ENCODE measurements at places on chromosomes 11 and 22. TPM values are rescaled to one million over a fixed set of nuclear protein-coding genes. Genes with fewer than 3 reads are reported as not detected.
A peak's percentile ranks its signal among the peaks of the same experiment; 100 is the strongest.

DNA sequence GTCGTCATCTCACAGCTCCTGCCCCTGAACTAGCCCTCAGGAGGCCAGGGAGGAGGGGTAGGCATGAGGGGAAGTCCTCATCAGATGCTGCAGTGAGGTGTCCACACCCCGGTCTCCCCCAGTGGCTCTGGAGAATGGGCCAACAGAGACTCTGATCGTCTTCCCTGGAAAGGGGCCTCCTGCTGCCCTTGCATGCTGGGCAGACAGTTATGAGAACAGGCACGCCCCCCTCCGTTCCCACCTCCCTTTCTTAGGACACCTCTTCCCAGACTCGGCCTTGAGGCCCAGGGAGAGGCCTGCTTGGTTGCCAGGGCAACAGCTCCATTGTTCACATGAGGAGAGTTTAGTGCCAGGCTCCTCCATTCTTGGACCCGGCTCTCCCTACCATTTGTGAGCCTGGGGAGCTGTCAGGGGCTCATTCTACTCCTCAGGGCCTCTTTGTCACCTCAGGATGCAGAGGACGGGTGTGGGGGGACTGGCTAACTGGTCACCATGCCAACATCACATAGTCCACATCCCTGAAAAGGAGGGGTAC lies 157.7 kb downstream of the TTC17 start:
- DNase-seq = no peak

TMEM86A gene
- total RNA-seq = 1.4 TPM

DNA sequence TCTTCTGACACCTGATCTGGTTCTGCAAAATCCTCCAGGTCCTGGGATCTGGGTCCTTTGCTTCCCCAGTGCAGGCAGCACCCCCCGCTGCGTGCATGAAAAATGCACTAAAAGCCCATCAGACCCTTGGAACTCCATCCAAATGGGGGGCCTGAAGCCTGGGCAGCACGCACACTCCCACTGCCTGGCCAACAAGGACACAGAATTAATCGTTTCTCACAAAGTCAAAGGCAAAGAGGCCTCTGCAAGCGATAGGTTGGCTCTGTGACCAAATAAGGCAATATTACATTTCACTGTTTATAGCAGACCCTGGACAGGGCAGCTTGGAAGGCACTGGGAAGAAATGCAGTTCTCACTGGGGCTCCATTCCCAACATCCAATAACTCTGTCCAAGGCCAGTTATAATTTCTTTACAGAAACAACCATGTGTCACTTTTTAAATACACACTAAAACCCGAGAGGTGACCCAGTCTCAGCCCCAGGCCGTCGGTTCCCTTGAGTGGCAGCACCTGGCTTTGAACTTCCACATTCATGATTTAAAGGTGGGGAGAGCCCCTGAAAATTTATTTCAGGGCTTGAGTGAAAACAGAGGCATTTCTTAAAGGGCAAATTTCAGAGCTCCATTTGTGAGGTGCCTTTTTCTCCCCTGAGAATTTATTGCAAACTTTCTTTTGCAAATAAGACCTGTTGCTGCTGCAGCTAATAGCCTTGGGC lies 114.4 kb upstream of the ANO1 start:
- no peak for DNase-seq

DNA sequence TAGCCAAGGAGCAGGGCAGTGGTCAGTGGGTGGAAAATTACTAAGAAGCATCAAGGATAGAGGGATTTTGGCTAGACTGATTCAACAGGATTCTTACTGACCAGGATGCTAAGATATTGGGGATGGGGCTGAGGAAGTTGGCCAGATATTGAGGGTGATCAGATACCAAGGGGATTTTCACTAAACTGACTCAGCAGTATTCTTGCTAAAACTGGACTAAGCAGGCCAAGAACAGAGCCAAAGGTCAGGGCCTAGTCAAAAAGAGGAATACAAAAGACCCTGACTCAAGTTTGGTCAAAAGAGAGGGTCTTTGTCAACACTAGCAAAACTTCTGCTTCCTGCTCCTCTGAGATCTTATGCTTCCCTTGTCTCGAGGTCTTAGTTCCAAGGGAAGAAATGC lies 38.6 kb upstream of the DEUP1 start:
- DNase-seq = no peak

GRCh38 chr11:12222055-12222792 lies 111.8 kb downstream of the MICAL2 start:
- DNase-seq = peak; percentile 81

TECTA gene
- 0.04 TPM for total RNA-seq

GRCh38 chr11:95487391-95487790 lies 256.4 kb upstream of the SESN3 start:
- no peak for DNase-seq

DNA sequence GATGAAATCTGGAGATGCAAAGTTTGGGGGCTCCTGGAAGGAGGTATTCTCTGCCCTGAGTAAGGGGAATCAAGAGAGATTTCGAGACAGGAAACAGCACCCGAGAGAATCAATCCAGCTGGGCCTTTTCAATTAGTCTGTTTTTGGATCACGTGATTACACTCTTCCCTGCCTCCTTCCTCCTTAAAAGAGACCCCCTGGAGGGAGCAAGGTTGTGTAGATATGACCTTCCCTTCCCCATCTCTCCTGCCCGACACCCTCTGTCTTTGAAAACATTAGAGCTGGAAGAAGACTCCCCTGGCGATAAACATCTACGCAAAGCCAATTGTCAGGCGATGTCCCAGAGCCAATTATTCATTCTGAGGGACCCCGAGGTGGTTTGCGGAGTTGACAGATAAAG lies 407.9 kb downstream of the MIAT start:
- DNase-seq = no peak

DNA sequence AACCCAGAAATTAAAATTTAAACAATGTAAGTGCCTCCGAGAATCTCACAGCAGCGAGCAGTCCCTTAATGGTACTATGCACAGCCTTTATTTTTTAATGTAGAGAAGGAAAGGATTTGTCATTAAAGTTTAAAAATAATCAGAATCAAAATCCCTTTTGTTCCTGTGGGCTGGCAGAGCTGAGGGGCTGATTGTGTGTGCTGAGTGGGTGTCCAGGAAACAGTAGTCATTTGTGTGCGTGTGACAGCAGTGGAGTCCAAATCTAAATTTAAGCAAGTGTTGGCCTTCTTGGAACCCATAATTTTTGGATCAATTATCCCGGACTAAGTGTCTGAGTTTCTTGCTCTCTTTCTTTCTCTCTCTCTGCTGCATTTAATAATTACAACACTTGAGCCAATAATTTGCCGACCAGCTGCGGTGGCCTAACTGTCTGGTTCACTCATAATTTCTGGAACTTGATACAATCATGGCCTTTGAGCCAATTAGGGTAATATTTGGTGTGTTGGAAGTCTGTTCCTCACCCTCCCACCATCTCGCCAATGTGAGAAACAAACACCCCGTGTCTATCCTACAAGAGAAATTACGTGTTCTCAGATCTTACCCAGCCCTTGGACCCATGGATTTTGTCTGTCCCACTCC lies 528.0 kb downstream of the SOX6 start:
- DNase-seq = no peak

GRCh38 chr11:2432171-2432621 lies 12.1 kb downstream of the TRPM5 start:
- no peak for DNase-seq

DNA sequence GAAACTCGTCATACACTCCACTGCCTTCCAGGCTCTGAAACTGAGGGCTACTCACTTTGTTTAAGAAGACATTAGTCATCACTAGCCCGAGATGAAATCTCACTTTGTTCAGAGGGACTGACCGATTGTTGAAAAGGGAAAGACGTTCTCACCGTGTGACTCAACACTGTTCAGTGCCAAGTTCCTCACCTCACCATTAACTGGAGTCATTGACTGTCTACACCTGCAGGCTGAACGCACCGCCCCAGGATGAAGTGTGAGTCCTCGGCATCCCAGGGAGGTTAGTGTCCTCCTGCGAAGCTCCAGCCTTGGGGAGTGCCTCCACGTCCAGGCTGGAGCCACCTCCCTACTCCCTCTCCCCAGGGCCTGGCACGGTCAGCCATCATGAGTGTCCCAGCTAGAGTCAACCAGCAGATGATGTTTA lies 30.4 kb downstream of the FADD start:
- peak; percentile 100 for DNase-seq

DNA sequence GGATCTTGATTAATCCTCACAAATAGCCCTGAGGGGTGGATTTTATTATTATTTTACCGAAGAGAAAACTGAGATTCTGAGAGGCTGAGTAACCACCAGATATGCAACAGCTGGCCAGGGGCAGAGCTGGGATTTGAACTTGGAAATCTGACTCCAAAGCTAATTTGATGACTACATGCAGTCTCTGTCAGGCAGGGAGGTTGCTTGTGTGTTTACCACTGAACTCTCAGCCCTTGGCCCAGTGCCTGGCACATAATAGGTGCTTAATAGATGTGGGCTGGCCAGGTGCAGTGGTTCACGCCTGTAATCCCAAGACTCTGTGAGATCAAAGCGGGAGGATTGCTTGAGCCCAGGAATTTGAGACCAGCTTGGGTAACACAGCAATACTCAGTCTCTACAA lies 121.7 kb upstream of the CRYBB3 start:
- no peak for DNase-seq

UPK3A gene
- 1.0 TPM for total RNA-seq

- no peak for DNase-seq
Observed at GRCh38 chr22:29265929-29266328, 1.9 kb downstream of the RHBDD3 start.

- DNase-seq = no peak
Observed at GRCh38 chr11:9250139-9250582, 15.0 kb downstream of the DENND5A start.

- DNase-seq = no peak
Observed at GRCh38 chr11:65439331-65440181, 17.0 kb downstream of the NEAT1 start.

MRGPRE gene
- not detected for total RNA-seq

DNA sequence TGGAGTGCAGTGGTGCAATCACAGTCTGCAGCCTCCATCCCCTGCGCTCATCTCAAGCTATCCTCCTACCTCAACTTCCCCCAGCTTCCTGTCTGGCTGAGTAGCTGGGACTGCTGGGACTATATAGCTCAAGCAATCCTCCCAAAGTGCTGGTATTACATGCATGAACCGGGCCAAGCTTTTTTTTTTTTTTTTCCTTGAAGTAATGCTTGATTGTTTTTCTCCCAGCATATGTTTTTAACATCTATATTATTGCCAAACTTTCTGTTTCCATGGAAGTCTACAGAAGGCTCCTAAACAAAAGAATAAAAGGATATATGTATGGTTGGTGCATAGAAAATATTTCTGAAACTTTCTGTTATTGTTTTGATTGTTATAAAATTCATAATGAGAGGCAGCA lies 853.6 kb downstream of the KCNA4 start:
- DNase-seq = no peak

DNA sequence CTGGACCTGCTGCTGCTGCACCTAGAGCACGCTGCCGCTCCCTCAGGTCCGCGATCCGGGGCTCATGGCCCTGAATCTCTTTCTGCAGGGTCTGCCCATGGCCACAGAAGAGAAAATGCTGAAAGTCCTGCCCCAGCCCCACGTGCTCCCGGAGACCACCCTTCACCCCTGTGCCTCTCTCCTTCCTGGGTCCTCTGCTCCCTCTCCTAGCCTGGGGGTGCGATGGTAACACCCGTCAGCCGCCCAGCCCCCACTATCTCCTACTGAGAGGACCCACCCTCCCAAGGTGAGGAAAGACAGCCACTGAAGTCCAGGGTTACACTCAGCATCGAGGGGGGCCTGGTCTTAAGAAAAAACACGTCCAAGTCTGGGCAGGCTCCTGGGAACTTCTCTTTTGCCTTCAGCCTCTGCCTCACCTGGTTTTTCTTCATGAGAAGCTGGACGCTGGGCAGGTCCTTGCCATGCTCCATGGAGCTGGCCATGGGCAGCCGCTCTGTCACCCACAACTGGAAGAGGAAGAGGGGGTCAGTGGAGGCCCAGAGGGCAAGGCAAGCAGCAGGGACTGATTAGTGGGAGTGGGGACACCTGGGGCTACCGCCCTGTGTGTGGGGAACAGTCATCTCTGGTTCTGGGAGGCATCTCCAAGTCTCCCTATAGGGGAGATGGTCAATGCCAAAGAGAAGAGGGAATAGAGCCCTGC lies 15.8 kb upstream of the RBM4B start:
- no peak for DNase-seq

DNA sequence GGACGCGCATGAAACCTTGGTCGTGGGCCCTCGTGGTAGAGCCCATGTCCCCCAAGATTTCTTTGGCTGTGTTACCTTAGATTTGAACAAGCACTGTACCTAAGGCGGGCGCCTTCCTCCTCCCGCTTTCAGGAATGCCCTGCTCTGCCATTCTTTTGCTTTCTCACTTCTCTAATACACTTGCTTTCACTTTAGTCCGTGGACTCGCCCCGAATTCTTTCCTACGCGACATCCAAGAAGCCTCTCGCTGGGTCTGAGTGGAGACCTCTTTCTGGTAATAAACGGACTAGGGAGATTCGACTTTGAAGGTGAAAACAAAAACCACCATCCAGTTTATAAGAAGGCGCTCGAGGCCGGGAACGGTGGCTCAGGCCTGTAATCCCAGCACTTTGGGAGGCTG lies 1.2 kb upstream of the NUP50 start:
- peak; percentile 31 for DNase-seq

B3GAT1 gene
- total RNA-seq = not detected

PCF11 gene
- total RNA-seq = 52.9 TPM

OR52H1 gene
- not detected for total RNA-seq

DNA sequence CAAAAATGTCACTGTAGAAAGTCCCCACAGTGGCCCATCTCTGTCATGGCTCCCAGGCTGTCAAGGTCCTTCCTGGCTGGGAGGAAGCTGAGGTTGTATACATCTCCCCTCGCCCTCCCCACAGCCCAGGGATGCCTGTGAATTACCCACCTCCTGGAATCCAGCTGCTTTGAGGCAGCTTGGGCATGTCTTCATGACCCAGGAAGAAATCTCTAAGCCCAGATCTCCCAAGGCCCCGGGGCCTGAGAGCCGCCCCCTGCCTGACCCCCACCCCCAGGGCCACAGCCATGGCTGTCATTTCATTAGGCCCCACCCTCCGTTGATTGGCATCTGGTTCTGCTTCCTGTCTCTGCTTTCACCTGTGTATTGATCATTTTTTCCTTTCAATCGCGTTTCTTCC lies 207.5 kb downstream of the TBC1D22A start:
- DNase-seq = no peak

GRCh38 chr11:119309953-119310681 lies 6.8 kb downstream of the MCAM start:
- DNase-seq = no peak

- no peak for DNase-seq
Observed at GRCh38 chr11:60950933-60951605, 907 bp downstream of the SLC15A3 start.

KLHDC7B gene
- total RNA-seq = 0.72 TPM

DNA sequence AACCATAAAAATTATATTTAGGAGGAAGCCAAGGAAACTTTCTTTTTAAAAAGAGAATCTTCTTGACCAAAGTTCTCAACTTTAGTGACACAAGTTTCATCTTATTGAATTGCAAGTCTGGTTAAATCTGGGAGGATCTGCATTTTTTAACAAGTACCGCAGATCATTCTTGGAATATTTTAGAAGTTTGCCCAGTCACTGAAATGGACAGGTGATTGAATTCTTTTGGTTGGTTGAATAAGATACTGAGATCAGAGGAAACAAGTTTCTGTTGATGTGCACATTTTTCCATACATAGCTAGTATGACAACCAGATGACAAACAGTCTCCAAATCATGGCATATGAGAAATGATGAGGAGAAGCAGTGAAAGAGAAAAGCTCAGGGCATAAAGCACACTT lies 50.2 kb downstream of the SLN start:
- no peak for DNase-seq

CCDC87 gene
- total RNA-seq = 1.0 TPM

TRPM5 gene
- total RNA-seq = not detected

GRCh38 chr11:45470794-45471167 lies 184.6 kb upstream of the SYT13 start:
- DNase-seq = no peak

Data from PC-9 (cell line).